ENCODE measurements at places on chromosomes 6 and 20.

GRCh38 chr6:37059344-37060194, 54.1 kb downstream of the FGD2 start:
- peak; percentile 98 for DNase-seq

- peak; percentile 43 for DNase-seq
These were observed 90.5 kb upstream of the HEY2 start for GRCh38 chr6:125658759-125659431.

DNA sequence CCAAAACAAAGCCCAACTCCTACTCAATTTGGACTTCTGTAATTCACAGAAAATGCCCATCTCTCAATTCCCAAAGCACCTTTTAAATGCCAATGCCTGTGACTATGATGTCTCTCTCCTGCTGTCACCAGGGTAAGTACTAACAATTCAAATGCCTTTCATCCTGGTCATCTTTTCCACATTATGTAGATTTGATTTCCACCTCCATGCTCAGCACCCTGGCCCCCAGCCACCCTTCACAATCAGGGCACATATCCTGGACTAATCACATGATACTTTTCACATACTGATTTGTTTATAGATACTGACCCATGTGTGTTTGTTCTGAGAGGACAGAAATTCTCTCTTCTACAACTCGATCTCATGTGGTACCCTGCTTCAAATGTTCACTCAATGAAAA, 236.3 kb downstream of the PTPRK start:
- DNase-seq, result peak; percentile 80

DNA sequence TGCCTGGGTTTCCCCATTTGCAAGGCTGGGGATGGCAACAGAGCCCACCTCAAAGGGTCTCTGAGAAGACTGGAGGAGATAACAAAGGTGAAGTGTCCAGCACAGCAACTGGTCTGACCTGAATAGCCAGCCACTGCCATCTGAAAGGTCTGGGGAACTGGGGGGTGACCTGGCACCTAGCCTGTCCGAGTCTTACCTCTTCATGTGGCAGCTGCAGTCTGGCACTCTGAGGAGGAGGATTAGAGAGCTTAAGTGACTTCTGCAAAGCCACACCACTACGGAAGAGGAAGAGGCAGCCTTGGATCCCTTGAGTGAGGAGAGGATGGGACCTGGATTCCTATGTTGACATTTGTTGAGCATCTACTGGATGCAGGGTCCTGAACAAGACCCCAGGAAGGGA, 22.2 kb downstream of the C20orf203 start:
- no peak for DNase-seq

DNA sequence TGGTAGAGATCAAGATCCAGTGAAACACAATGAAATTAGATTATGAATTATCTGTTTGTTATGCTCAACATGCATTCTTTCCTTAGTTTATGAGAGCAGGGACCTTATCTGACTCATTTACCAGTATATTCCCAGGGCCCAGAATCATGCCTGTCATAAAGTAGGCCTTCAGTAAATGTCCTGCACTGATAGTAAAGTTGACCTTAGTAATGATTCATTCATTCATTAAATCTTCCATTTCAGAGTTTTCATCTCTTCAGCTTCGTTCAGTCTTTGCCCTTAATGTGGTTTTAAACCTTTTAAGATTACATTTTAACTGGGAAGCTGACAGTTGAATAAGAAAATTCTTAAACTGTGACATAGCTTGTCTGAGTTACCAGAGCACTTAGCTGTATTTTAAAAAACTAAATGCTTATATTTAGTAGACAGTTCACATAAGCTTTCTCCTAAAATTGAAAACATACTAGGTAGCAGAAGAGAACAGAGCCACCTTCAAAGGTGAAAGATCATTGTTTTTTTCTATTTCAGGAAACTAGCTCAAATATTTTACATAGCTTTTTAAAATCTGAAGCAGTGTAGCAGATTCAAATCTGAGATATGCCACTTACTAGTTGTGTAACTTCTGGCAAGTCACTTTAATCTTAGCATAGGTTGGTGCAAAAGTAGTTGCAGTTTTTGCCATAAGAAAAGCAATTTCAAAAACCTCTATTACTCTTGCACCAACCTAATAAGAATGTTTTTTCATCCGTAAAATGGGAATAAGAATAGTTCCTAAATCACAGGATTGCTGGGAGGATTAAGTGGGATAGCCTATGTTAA, 41.4 kb downstream of the MCM8 start:
- no peak for DNase-seq

DNA sequence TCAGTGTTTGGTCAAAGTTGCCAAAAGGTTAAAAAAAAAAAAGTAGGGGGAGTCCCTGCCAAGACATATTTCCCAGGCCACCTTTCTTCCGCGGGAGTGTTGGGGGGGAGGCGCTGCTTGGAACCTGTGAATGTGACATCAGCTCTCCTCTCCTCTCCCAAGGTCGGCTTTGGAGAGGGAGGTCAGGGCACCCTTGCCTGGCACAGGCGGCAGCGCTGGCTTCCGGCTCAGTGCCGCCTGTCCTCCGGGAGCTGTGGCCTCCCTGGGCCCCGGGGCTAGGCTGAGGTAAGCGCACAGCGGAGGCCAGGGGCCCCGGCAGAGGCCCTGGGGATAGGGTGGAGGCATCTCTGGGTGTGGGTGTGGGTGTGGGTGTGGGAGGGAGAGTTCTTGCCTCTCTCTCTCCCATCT, 1.9 kb upstream of the EDN1 start:
- no peak for DNase-seq

Measured in mesendoderm (in vitro differentiated cells).